ENCODE measurements at places on chromosomes 5 and 9. TPM values are rescaled to one million over a fixed set of nuclear protein-coding genes. Genes with fewer than 3 reads are reported as not detected.

The SLC34A1 gene
- not detected for polyA plus RNA-seq

The HMMR gene
- polyA plus RNA-seq, result 38.4 TPM

GRCh38 chr9:98866435-98867102 lies 59.1 kb downstream of the GALNT12 start:
- no peak for DNase-seq

- no peak for DNase-seq
Measured at GRCh38 chr9:135961811-135962695, 880 bp upstream of the UBAC1 start.

- no peak for DNase-seq
Measured at GRCh38 chr9:126758916-126759585, 45.8 kb upstream of the ZBTB43 start.

- DNase-seq, result no peak
Measured at GRCh38 chr5:95895251-95895650, 66.4 kb downstream of the ELL2 start.

The LCN15 gene
- 0.07 TPM for polyA plus RNA-seq

The SLC1A3 gene
- polyA plus RNA-seq, result not detected

- no peak for DNase-seq
Measured at GRCh38 chr5:79488058-79488457, 25.9 kb downstream of the HOMER1 start.

DNA sequence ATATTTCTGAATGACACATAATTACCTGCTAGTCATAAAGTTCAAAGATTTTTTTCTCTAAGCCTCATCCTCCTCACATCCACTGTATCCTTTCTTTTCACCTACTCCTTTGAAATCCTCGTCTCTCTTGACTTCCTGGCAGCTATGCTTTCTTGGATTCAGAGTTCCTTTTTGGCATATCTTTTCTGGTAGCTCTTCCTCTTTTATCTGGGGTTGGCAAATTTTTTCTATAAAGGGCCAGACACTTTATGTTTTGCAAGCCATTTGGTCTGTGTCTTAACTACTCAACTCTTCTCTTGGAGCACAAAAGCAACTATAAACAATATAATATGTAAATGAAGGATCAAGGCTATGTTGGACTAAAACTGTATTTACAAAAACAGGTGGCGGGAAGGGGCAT lies 197.5 kb downstream of the KIAA0825 start:
- DNase-seq, result no peak

The LYRM7 gene
- polyA plus RNA-seq, result 11.1 TPM

- no peak for DNase-seq
Measured at GRCh38 chr5:67699560-67699959, 503.0 kb upstream of the CD180 start.

The COL23A1 gene
- not detected for polyA plus RNA-seq

DNA sequence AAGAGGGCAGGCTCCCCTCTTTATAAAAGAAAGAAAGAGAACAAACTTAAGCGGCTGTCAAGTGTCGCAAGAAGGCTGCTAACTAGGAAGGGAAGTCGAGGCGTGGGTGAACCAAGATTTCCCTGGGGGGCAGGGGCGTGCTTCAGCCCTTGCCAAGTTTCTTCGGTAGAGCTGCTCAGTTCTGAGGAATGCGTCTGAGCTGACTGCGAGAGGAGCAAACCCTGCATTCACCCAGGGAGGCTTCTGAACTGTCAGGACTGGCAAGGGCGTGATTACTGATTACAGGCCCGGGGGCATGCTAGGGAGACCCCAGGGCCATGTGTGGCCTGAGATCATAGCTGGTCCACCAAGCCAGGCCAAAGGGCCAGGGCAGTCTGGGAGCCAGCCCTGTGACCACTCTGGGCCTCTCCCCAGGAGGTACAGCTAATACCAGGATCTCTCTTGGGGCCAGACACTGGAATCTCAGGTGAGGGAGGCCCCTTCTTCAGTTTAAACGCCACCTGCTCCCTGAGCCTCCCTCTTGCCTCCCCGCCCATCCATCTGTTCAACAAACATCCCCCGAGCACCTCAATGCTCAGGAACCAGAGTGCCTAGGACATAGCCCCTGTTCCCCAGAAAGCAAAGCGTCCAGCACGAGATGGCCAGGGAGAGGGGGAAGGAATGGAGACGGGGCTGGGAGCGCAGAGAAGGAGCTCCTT lies 30.9 kb downstream of the SARDH start:
- DNase-seq, result no peak

GRCh38 chr5:180960209-180960608 lies 28.4 kb upstream of the BTNL3 start:
- no peak for DNase-seq

- no peak for DNase-seq
Measured at GRCh38 chr9:91117474-91117891, 244.2 kb downstream of the AUH start.

DNA sequence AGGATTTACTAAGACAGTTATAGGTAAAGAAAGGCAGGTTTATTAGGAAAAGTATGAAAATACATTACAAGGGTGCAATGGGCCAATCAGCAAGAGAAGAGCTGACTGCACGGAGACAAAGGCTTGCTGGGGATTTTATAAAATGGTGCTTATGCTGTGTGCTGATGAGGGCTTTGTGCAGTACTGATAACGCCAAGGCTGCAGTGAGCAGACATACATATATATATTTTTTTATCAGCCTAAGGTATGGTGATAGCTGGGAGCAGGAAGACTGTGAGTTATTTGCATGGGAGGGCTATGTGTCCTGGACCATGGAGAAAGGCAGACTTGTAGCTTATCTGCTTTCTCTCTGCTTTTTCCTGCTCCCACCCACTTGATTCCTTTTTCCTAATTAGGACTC lies 208.1 kb upstream of the ACTBL2 start:
- DNase-seq, result no peak

- DNase-seq, result no peak
Measured at GRCh38 chr5:81151546-81151945, 81.6 kb upstream of the CKMT2 start.

- no peak for DNase-seq
Measured at GRCh38 chr5:149113669-149114068, 27.6 kb upstream of the ABLIM3 start.

DNA sequence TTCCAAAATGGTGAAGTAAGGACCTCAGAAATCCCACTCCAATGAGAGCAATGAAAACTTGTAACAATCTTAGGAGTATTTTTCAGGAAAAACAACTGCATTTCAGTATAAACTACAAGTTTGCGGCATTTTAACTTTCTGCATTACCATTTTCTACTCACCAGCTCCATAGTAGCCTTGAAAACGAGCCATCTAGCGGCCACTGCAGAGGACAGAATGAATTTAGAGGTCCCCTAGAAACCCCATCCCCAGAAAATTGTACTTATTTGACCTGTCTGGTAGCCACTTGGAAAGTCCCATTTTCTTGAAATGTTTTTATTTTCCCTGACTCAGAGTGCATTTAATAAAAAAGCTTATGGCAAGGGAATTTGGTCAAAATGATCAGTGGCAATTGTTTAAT lies 205.4 kb upstream of the ITGA1 start:
- DNase-seq, result peak; percentile 4

- no peak for DNase-seq
Measured at GRCh38 chr5:32003981-32004380, 170.1 kb downstream of the GOLPH3 start.

The NSUN2 gene
- polyA plus RNA-seq, result 99.4 TPM

The PPIC gene
- polyA plus RNA-seq, result 19.5 TPM

- no peak for DNase-seq
Measured at GRCh38 chr9:121645003-121645402, 6.4 kb upstream of the DAB2IP start.

DNA sequence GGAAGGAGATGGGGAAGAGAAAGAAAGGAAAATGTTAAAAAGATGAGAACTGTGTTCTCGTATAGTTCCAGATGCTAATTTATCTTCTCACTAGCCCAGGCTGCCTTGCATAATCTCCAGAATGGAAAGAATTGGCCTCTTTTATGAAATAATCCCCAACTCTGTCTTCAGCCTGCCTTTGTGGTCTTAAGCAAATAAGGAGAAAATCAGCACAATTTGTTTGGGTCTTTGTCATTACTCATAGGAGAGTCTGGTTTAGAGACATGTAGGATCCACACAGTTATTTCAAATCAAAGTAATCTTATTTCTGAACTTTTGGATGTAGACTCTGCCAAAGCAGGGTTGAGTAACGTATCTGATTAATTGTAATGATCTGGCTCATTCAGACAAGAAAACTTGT lies 50.7 kb upstream of the CAMK4 start:
- no peak for DNase-seq

The PCDHA4 gene
- polyA plus RNA-seq, result 1.9 TPM

- no peak for DNase-seq
Measured at GRCh38 chr9:79663300-79663699, 91.5 kb downstream of the TLE4 start.

DNA sequence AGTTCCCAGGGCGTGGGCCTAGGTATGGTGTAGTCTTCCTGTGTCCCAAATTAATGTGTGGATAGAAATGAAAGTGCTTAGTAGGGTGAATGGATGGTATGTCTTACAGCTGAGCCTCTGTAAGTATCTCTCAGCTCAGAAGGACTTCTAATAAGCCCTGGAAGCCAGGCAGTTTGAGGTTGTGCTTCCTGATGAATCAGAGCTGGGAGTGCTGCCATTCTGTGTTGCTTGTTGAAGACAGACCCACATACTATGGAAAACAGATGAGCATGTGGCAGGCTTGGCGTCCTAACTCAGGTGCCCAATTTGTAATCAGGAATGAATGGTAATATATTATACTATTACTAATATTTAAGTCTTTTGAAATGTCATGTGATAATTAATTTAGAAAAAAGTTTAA lies 69.8 kb downstream of the CMYA5 start:
- no peak for DNase-seq

The PCDHGC5 gene
- polyA plus RNA-seq, result 0.03 TPM

DNA sequence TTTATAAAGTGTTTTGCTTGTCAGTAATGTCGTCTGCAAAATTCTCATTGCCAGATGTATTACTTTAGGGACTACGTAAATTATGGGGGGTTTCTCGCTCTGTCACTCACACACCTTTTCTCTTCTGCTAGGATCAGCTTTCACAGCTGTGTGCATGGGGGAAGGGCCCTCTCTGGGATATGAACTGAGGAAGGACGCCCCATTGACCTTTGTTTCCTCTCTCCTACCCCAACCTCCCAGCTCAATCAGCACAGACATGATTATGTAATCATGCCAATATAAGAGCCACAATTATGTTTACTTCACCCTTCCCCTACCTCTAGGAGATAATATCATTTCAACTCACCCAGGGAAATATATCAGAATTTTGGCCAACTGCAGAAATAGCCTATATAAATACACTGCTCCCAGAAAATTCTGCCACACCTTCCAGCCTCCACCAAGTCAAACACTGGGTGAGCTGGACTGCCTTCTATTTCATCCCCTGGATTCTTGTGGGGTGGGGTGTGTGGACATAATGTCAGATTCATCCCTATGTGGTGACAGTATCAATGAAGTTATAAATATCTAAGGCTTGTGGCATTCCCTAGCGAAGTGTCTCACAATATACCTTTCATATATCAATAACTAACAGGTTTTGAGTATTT lies 12.6 kb upstream of the SEMA5A start:
- no peak for DNase-seq

DNA sequence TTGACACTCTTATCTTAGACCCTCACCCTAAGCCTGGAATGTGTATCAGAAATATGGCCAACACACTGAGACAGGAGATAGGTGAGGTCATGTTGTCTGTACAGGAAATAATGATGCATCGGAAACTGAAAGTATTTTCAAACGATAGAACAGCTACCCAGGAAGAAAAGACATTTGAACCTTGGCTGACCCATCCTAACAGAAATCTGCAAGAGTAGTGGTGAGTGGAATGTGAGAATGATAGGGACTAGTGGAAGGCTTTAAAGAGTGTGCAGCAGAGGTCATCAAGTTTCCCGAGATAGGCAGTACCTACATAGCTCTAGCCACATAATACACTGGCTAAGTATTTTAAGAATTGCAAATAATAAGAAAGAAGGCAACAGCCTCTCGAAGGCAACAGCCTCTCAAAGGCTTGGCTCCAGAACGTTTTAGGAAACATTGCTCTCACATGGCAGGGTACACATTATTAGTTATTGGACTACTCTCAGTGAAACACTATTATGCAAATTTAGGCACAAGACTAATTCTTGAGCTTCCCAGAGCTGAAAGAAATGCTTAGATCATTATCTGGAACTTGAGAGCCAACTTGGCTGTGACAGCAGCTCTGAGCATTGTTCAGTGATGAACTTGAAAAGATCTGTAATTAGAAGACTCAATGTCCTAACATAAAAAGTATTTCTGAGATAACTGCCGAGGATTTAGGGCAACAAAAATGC lies 133.1 kb upstream of the FBXL7 start:
- no peak for DNase-seq

The TXNDC8 gene
- not detected for polyA plus RNA-seq

GRCh38 chr9:134842321-134842720 lies 38.3 kb upstream of the FCN2 start:
- DNase-seq, result no peak

GRCh38 chr9:13001989-13002580 lies 227.3 kb downstream of the LURAP1L start:
- no peak for DNase-seq

DNA sequence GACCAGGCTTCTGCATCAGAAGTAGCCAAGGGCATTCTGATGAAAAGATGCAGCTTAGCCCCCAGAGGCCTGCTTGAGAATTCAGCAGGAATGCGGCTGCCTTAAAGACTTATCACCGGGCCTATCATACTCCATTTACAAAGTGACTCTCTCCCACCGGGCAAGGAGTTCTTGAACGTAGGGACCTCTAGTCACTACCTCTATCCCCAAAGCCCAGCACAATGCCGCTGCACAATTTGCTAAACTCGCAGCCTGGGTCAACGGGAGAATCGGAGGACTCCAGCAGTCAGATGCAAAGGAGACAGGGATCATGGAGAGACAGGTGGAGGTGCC lies 661 bp downstream of the PDCL start:
- DNase-seq, result peak; percentile 11

DNA sequence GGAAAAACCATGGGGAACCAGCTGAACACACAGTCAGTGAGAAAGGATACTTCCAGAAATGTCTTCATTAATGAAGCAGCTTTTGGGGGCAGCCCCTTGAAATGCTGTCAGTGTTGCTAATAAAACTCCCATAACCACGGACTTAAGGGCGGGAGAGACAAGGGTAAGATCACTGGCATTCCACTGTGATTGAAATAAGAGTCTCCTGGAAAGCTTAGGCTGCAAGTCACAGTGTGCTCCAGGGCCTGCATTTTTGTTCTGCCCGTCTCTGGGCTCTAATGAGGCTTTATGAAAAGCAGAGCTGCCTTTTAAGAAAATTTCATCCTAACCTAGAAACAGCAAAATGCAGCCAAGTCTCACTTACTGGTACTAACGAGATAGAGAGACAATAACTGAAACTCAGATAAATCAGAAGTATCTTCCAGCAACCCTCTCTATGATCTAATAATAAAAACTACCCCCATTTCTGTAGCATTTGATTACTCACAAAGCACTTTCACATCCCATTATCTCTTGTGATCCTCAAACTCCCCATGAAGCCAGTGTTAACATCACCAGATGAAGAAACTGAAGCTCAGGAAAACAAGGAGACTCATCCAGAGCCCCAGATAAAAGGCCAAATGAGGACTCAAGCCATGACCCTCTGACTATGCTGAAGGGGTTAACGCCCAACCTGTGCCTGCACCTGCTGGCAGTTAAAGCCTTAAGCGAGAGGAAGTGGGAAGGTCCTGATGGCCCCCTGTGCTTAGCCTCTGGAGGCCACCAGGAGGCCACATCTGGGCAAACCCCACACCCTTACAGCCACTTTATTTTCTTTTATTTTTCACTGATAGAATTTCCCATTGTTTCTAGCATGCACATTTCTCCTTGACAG lies 37.5 kb downstream of the SPOCK1 start:
- no peak for DNase-seq

All from A549 (cell line).